ENCODE measurements at places on chromosomes 5 and 9.

GRCh38 chr9:7770111-7770510 is 29.5 kb downstream of the DMAC1 start:
- no peak for DNase-seq

- no peak for DNase-seq
Measured at GRCh38 chr9:227860-228259, 13.2 kb downstream of the DOCK8 start.

GRCh38 chr5:74638970-74639806 is 1.3 kb downstream of the ENC1 start:
- DNase-seq: no peak

DNA sequence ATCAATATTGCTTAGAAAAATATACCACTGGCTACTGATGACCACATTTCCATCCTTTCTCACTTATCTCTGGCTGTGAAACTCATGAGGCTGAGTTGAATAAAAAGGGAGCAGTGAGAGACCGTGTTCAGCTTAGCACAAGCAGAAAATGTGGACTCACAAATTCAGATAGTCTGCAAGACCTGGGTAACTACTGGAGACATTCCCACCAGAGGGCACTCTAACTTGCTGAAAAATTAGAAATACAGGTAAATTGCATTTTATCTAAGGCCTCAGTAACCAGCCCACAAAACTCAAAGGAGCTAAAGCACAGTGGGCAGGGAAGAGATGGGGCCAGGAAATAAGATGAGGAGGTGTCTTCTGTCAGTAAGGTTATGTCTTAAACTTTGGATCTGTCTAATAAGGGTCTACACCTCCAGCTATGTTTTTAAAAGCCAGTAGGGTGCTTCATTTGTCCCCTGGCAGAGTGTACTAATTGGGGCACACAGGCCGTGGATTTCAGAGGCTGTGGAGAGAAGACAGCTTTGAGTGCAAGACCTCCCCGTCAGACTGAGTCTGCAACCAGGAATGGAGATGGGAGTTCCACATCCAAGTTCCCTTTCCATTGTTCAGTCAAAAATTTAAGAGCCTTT is 8.7 kb upstream of the NDUFB6 start:
- DNase-seq: peak; percentile 26

DNA sequence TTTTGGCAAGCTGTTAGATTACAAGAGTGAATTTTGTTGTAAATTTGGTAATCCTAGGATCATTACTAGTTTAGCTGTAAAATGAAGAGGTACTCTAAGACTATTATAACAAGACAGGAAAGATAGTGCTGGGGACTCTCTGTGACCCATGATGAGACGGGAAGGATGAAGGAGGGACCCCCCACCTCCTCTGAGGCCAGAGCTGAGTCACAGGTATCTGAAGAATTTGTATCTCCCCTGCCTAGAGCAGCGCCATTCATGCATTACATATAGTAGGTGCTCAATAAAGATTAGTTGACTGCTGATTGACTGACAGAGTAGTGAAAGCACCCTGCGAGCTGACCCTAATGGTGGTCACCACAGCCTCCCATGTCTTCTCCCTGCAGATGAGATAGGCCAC is 202.8 kb downstream of the SNX18 start:
- no peak for DNase-seq

DNA sequence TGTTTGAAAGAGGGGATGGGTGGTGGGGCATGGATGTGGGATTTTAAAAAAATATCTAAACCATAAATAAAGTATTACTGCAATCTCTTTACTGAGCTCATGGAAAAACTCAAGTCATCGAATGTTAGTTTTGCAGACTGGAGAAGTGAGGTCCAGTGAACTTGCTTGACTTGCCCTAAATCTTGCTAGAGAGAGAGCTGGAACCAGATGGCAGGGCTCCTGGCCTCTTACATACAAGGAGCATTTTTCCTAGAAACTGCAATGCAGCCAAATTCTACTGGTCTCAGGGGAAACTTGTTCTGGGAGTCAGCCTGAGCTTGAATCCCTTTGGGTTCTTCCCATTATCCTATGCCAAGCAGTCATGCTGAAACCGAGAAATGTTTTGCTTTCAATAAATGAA is 2.9 kb upstream of the TGFBI start:
- DNase-seq: no peak

Data from globus pallidus (tissue), 1 donor.